Bronchial epithelial cell (primary cell): ENCODE measurements at places on chromosomes 6 and 20.
A peak's percentile ranks its signal among the peaks of the same experiment; 100 is the strongest.

DNA sequence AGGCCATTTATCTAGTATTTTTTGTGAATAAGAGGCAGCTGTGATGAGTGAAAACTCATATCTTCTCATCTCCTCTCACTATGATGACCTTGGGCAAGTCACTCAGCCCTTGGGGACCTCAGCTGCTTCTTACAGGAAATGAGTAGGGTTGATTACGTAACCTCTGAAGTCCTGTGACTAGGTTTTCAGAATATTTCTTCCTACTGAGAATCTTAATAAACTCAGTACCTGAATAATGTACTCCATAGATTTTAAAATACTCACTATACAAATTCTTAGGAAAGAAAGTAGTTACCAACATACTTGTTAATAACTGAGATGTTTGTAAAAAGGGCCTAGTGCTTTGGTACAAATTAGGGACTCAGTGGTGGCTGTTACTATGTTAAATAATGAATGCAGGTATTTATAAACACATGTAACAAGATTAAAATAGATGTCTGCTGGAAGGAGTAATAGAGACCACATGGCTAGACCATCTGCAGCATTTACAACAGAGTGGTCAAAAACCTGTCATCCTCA, 60.9 kb downstream of the RPRD1B start:
- DNase-seq, result peak; percentile 71

- DNase-seq, result peak; percentile 37
Measured at GRCh38 chr6:124977067-124977908, 15.1 kb downstream of the RNF217 start.

DNA sequence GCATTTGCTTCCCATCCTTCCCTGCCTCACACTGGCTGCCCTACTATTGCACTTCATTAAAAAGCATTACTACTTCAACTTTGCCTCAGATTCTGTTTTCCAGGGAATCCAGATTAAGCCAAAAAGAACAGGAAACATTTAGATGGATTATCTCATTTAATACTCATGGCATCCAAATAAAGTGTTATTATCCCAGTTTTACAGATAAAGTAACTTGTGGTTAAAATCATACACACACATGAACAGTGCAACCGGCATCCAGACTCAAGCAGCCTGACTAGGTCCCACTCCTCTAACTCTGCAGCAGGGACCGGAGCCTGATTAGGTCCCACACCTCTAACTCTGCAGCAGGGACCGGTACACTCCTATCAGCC, 72.3 kb downstream of the GPR6 start:
- DNase-seq, result no peak

DNA sequence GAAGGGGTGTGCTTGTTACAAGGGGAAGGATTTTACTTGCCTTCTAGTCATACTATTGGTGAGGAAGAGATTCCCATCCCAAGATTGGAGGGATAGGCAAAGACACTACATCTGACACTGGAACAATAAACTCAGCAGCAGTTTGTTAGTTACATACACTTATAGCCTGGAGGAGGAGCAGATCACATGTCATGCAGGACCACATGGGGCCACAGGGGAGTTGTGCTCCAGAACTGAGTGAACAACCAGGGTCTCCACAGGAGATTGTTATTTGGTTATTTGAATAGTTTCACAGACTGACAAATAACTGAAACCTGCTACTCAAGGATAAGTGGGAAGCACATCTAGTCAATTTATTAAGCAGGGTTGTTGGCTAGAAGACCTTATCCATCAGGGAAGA, 559.4 kb upstream of the MANEA start:
- no peak for DNase-seq

DNA sequence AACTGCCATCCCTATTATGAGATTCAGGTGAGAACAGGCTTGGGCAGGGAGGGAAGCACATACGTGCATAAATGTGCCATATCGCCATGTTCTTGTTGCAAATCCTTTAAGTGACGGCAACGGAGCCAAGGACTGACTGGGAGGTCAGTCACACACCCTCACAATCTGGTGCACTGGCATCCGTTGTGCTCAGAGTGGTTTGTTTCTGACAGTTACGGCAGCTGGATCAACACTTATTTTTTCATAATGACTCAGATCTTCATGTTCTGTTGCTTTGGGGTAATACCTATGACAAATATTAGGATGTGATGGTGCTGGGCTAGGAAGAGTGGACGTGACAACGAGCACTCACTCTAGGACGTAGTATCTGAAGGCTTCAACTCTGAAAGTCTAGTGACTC, 56.2 kb upstream of the PREP start:
- peak; percentile 85 for DNase-seq

DNA sequence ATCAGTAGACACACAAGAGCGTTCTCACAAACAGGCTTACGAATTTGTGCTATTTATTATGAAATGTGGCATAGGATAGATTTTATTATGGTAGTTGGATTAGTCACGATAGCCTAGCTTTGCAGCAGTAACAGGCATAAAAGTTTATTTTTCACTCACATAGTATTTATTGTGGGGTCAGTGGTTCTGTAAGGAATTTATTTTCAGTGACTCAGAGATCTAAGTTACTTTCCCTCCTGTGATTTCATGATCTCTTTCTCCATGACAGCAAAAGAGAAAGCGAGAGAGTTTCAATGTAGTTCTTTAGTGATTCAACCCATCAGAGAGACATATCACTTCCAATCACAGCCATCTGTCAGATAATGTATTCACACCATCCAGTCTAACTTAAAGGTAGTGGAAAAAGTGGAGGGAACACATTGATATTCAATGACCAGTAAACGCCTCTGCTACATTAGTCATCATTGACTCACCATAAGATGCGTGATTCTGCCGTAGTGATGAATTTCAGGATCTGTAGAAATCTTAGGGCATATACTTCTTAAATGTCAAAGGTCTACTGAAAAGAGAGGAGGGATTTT, 605.5 kb downstream of the HDGFL1 start:
- DNase-seq, result peak; percentile 97

DNA sequence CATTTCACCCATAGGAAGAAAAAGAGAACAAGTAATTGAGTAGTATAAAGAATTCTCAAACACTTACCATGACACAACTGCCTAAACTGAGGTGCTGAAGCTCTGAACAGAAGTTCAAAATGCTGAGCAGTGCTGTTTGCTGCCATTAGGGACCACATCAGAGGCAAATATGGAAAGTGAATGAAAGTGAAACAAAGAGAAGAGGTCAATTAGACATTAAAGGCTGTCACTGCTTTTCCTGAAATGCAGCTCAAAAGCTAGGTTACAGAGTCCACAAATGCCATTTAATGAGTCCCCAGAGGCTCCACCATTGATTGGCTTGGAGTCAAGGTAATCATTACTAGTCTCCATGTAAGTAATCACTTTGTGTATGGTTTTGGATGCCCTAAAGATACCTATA, 46.1 kb downstream of the POU3F2 start:
- DNase-seq, result no peak

- DNase-seq, result peak; percentile 89
Measured at GRCh38 chr6:74976026-74976425, 229.8 kb downstream of the COL12A1 start.

GRCh38 chr6:5108068-5108467, 22.9 kb downstream of the PPP1R3G start:
- no peak for DNase-seq

- DNase-seq, result no peak
Measured at GRCh38 chr6:132816660-132817059, 2.3 kb downstream of the RPS12 start.

DNA sequence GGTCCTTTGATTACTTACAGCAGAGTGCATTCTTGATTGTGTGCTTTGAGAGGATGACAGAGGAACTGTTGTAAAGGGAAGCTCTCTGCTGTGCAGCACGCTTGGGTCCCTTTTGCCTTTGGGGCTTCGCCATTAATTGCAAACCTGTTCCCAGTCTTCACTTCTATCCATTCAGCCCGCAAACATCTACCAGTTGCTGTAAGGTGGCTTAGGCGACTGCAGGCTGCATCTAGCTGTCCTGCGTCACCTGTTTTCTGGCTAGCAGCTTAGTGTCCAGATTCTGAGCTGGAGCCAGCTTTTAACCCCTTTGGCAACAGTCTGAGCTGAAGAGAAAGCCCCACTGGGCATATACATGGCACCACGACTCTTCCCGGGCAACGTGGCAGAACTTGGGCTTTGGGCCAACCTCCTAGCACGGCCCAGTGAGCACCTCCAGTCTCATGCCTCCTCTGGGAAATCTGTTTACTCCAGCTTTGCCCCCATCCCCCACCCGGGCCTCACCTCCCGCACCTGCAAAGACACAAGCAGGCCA, 2.5 kb upstream of the FASTKD5 start:
- no peak for DNase-seq

DNA sequence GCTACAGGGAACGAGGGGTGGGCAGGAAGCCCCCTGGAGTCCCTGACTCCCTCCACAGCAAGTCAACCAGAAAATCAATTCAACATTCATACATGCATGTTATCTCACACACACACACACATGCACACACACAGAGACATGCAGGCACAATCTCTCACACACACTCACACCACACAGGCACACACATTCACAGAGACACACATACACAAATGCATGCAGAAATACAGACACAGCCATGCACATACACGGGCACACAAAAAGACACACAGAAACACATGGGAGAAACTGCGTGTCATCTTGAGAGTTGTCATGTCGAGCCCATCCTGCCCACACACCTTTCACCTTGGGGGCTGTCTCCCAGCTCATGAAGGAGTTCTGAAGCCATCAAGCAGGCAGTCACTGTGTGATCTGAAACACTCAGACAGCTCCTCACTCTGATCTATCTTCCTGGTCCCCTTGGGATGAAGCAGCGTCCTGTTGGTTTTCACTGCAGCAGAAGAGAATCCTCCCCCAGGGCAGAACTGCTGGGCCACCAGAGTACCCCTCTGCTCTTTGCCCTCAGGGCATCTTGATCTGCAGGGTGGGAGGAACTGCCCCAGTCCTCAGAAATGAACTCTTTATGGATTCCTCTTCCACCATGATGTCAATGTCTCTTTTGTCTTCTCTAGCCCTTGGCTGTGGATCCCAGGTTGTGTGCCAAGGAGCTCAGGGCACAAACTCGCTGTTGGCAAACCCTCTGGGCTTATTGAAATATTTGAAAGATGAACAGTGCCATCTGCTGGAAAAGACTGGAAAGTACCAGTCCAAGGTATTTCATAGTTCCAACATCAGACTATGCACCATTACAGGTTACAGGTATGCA, 8.8 kb downstream of the RAET1L start:
- DNase-seq, result peak; percentile 59

DNA sequence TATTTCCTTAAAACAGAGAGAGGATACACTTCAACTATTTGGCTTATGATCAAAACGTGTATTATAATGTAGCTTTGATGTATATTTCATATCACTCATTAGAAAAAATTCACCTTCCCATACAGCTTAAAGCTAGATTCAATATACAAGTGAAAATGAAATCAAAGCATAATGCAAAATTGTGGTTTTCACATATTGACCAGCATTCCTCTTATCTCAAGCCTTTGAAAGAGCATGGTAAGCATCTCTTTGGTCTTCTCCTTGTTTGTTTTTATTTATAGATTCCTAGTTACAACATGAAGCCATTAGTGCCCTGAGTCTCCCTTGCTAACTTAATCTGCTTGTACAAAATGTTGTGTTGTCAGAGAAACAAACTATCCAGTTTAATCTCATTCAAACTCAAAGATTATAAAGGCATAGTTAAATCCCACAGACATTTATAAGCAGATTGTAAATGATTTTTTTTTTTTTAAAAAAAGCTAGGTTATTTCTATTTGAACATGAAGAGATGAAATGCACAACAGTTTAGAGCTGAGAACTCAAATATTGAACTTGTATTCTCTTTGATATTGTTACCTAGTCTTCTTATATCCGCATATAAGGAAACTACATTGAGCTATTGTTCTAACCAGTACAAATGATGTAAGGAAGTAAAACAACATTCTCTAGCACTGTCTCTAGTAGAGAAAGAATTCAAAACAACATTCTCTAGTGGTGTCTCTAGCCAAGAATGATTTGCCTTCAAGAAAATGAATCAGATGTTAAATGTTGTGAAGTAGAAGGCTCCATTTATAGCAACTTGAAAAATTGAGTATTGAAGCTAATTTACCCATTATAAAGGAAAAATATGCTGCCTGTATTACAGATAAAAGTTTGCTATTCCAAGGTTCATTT, 31.2 kb upstream of the SMIM28 start:
- peak; percentile 33 for DNase-seq

GRCh38 chr20:60091861-60092260, 133.6 kb downstream of the CDH26 start:
- DNase-seq, result no peak

DNA sequence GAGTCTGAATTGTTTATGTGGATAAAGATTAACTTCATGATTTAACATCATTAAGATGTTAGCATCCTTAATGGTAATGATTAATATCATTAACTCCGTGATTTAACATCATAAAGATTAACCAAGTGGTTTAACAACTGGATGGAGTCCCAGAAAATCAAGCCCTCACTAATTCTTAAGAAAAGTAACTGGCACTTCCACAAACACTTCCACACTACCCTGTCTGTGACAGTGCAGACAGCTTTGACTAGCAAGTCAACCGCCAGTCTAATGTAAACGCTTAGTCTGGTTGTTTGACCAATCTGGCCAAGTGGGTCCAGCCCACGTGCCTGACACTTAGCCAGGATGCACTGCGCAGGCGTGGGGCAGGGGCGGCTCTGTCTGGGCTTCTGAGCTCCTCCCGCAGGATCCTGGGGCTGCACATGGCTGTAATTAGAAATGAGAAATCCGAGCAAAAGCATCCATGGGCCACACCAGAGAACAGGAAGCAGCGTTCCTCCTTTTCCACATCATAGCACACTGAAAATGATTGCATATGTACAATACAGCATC, 424.2 kb downstream of the FOXA2 start:
- no peak for DNase-seq

- DNase-seq, result no peak
Measured at GRCh38 chr20:48722737-48723191, 105.0 kb downstream of the PREX1 start.

- no peak for DNase-seq
Measured at GRCh38 chr20:3901028-3901705, 12.0 kb downstream of the PANK2 start.

- no peak for DNase-seq
Measured at GRCh38 chr6:71388856-71389527, 100.4 kb downstream of the OGFRL1 start.

DNA sequence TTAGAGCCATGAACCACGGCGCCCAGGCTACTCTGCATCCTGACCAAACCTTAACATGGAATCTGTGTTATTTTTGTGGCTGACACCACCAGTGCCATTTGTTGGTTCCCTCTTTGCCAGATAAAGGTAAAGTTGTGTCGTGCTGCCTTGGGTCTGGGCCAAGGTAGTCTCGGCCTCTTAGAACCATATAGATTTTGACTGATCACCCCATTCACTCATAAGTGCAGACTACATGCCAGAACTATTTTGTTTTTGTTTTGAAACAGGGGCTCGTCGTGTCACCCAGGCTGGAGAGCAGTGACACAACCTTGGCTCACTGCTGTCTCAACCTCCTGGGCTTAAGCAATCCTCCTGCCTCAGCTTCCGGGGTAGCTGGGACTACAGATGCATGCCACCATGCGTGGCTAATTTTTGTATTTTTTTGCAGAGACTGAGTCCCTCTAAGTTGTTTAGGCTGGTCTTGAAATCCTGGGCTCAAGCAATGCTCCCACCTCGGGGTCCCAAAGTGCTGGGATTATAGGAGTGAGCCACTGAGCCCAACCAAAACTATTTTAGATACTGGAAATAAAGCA, 19.2 kb upstream of the RIPOR3 start:
- DNase-seq, result peak; percentile 83

GRCh38 chr20:19996917-19997316, 20.2 kb upstream of the NAA20 start:
- no peak for DNase-seq
